ENCODE measurements at places on chromosomes 7 and 10. TPM values are rescaled to one million over a fixed set of nuclear protein-coding genes. Genes with fewer than 3 reads are reported as not detected.

- DNase-seq, result no peak
Observed at GRCh38 chr7:65955718-65956117, 26.3 kb downstream of the GUSB start.

DNA sequence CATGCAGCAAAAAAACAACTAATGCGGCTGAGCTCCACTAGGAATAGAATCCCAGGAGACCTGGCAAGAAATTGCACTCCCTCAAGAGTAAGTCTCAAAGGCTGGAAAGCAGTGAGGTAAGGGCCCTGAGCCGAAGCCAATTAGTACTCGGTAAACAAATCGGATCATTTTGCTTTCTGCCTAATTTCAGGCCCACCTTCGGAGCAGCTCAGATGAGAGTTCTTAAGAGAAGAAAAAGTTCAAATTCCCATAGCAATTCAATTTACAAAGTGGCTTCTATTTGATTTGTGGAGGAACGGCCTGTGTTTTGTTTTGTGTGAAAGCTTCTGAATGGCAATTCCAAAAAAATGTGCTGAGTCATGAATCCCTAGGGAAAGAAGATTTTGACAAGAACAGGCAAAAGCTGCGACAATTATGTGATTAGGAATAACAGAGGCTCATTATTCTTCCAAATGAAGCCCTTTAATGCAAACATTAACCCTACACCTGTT lies 60.9 kb downstream of the SLC16A9 start:
- no peak for DNase-seq

DNA sequence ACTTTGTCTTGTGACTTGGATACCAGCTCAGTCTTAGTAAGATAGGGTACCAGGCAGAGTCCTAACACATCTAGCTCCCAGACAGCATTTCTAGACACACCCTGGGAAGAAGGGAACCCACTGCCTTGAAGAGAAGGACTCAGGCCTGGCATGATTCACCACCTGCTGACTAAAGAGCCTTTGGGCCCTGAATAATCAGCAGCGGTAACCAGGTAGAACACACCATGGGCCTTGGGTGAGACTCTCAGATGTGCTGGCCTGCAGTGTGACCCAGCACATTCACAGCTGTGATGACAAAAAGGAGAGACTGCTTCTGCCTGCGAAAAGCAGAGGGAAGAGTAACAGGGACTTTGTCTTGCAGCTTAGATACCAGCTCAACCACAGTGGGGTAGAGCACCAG lies 10.4 kb upstream of the TNKS2 start:
- no peak for DNase-seq

DNA sequence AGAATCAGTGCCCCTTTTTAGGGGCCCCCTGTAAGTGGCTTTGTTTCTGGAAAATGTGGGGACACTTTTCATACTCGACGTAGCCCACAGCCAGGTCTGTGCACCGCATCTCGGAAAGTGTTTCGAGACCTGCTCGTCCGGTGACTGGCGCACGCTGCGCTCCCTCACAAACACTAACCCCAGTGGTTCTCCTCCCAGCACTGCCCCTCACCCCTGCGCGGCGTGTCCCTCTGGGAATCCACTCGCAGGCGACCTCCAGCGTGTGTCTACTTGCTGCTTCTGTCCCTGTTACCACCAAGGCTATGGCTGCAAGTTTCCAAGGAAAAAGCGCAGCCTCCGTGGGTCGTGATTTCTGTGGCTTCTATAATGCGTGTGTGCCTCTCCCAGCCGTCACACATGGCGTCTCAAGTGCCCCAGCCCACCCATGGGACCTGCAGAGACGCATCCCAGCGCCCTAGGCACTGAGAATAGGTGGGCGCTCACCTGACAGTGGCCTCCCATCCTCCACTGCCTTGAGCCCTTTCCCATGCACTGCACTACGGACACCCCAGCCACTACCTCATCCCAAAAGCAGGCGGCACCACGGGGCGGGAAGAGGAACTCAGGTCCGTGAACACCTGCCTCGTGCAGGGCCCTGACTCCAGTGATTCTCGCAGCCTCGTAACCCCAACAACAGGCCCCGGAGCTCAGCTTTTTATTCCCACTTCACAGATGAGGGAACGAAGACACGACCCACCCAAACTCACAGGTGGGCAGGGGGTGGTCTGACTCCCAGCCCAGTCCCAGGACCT lies 49.3 kb downstream of the PTPRN2 start:
- no peak for DNase-seq

GRCh38 chr7:99839287-99840021 lies 11.6 kb downstream of the CYP3A43 start:
- DNase-seq, result no peak

GRCh38 chr7:28052933-28053332 lies 127.7 kb downstream of the JAZF1 start:
- no peak for DNase-seq

The ELFN1 gene
- total RNA-seq, result not detected

The TEX47 gene
- not detected for total RNA-seq

The RPEL1 gene
- total RNA-seq, result not detected

The VIPR2 gene
- 0.36 TPM for total RNA-seq
